Psoas muscle (tissue), 8 donors: ENCODE measurements at places on chromosomes 16 and 17.

- no peak for DNase-seq
Measured at GRCh38 chr17:55446581-55447205, 25.1 kb upstream of the MMD start.

DNA sequence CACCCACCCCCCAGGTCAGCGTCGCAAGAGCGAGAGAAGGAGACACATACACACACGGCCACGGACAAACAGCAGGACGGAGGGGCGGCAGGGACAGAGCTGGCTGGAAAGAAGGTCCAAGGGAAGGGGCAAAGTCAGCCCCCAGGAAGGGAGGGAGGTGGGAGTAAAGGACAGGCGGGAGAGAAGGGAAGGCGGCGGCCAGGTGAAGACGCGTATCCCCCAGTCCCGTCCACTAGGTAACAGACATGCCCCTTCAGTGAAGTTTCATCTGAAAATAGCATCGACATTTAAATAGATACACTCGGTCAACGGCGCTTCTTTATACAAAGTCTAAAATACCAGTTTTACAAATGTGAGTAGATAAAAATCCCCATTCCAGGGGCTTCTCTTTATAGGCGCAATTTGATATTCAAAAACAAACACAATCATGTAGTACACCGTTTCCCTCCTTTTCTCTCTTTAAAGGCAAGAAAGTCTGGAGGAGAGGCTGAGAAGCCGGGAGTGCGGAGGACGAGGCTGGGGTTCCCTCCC is 4.5 kb downstream of the CBX8 start:
- DNase-seq, result no peak

DNA sequence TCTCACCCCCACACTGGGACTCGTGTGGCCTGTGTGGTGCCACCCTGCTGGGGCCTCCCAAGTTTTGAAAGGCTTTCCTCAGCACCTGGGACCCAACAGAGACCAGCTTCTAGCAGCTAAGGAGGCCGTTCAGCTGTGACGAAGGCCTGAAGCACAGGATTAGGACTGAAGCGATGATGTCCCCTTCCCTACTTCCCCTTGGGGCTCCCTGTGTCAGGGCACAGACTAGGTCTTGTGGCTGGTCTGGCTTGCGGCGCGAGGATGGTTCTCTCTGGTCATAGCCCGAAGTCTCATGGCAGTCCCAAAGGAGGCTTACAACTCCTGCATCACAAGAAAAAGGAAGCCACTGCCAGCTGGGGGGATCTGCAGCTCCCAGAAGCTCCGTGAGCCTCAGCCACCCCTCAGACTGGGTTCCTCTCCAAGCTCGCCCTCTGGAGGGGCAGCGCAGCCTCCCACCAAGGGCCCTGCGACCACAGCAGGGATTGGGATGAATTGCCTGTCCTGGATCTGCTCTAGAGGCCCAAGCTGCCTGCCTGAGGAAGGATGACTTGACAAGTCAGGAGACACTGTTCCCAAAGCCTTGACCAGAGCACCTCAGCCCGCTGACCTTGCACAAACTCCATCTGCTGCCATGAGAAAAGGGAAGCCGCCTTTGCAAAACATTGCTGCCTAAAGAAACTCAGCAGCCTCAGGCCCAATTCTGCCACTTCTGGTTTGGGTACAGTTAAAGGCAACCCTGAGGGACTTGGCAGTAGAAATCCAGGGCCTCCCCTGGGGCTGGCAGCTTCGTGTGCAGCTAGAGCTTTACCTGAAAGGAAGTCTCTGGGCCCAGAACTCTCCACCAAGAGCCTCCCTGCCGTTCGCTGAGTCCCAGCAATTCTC is 27.4 kb downstream of the STH start:
- no peak for DNase-seq

GRCh38 chr16:15682105-15682570 is 32.1 kb downstream of the NDE1 start:
- DNase-seq, result no peak

DNA sequence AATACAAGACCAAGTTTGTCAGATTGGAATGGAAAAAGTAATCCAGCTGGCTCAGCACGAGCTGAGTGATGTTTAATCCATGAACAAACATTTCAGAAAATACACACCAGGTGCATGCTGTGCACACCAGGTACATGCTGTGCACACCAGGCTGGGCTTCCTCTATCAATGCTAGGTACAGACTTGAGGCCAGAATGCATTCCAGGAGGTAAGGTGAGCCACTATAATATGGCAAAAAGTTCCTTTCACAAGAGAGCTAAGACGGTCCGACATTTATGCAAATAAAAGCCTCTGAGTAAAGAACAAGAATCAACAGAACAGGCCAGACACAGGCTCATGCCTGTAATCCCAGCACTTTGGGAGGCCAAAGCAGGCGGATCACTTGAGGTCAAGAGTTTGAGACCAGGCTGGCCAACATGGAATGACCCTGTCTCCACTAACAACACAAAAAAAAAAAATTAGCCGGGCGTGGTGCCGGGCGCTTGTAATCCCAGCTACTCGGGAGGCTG is 128.2 kb downstream of the ZNF778 start:
- no peak for DNase-seq

- DNase-seq, result peak; percentile 77
Measured at GRCh38 chr17:77404812-77405581, 264.2 kb downstream of the SEC14L1 start.
